ENCODE measurements at places on chromosomes 13 and 19.

- DNase-seq: no peak
Measured at GRCh38 chr13:83048419-83048818, 833.9 kb downstream of the SLITRK1 start.

GRCh38 chr19:43768273-43769050, 12.3 kb downstream of the KCNN4 start:
- no peak for DNase-seq

GRCh38 chr13:104289400-104289799, 1223.2 kb upstream of the SLC10A2 start:
- DNase-seq: no peak

GRCh38 chr19:41796901-41797300, 514 bp downstream of the CEACAM3 start:
- no peak for DNase-seq

DNA sequence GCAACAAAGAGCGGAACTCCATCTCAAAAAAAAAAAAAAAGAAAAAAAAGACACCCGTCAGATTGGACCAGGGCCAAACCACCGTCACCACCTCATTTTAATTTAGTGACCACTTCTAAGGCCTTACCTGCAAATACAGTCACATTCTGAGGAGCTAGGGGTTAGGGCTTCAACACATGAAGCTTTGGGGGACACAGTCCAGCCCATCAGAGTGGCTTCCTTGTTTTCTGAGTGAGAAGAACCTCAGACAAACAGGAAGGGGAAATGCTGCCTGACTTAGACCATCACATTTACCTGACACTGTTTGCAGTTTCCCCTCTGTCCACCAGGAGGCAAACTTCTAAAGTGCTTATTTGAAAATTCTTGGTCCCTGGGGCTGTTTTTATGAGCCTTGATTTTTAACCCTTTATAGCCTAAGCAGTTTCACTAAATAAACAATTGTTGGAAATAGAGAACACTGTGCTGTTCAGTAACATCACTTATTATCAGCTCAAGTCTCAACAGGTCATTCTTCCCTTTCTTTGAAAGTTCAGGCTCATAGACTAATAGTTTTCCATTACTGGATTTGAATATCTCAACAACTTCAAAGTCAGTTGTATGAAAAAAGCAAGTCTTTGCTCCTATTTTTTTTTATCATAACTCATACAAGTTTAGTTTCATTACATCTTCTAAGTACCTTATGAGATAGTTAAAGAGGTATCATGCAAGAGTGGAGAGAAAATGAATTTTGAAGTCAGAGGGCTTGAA, 74.9 kb upstream of the WASF3 start:
- peak; percentile 11 for DNase-seq

- no peak for DNase-seq
Measured at GRCh38 chr13:109096101-109096500, 466.7 kb downstream of the MYO16 start.

DNA sequence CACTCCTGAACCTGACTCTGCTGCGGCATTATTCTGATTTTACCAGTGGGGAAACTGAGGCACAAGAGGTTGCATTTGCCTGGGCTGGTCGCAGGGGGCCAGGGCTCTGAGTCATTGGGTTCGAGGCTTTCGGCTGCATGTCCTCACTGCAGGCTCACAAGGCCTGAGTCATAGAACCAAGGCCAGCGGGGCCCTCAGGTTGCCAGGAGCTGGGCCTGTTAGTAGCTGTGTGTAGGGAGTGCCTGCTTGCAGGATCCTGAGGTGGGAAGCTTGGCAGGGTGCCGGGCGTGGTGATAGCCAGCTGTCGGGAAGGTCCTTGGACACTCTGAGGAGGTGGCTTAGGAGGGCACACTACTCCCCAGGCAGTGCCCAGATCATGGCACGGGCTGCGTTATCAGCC, 21.6 kb upstream of the F2RL3 start:
- DNase-seq: no peak

DNA sequence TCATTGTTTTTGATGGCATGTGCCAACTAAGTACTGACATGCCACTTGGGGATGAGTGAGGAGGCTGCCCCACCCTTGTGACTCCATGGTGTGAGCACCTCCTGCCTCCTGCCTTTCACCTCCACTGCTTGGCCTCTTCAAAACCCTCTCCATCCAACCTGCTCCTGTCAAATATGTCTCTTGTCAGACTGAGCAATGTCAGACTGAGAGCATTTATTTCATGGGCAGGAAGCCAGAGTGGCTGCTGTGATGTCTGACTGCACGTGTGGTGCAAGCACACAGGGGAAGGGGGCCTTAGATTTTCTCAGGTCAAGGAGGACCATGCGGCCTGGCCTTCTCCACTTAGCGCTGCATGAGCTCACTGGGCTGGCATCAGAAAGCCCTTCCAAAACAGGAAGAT, 68.3 kb downstream of the STARD13 start:
- DNase-seq: no peak

- no peak for DNase-seq
Measured at GRCh38 chr13:56975647-56976046, 165.1 kb upstream of the PRR20A start.

DNA sequence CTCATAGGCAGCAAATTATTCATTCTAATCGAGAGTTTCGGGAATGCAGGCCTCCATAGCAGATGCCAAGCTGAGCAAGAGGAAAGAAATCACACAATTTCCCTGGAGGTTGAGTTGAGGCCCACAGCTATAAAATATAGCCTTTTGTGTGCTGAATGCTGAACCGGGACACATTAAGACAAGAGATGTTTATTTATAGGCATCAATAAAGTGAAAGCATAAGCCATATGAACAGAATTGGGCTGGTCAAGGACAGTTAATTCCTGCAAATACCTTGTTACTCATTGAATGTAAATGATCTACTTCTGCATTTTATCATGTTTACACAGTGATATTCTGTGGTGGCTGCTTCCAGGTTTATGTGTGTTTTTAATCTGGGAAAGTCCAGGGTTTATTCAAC, 461.7 kb downstream of the KLF12 start:
- no peak for DNase-seq

GRCh38 chr13:43223216-43223615, 199.8 kb downstream of the DNAJC15 start:
- DNase-seq: no peak
